ENCODE measurements at places on chromosomes 6 and 20.

DNA sequence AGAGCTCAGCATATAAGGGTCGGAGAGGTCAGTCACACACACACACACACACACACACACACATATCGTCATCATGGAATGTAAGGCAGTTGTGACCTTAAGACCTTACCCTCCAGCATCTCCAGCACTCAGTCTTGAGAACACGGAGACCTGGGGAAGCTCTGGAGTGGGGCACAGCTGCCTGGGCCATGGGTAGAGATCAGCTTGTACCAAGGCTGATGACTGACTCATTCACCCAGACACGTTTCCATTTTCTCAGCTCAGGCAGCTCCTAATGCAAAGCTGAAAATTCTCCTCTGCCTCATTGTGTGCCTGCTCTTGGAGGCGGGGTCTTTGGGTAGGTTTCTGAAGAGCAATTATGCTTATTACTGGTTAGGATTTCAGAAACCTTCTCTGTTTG lies 38.3 kb upstream of the PDYN start:
- DNase-seq = no peak

GRCh38 chr6:56537223-56537770 lies 105.4 kb downstream of the DST start:
- DNase-seq = no peak

DNA sequence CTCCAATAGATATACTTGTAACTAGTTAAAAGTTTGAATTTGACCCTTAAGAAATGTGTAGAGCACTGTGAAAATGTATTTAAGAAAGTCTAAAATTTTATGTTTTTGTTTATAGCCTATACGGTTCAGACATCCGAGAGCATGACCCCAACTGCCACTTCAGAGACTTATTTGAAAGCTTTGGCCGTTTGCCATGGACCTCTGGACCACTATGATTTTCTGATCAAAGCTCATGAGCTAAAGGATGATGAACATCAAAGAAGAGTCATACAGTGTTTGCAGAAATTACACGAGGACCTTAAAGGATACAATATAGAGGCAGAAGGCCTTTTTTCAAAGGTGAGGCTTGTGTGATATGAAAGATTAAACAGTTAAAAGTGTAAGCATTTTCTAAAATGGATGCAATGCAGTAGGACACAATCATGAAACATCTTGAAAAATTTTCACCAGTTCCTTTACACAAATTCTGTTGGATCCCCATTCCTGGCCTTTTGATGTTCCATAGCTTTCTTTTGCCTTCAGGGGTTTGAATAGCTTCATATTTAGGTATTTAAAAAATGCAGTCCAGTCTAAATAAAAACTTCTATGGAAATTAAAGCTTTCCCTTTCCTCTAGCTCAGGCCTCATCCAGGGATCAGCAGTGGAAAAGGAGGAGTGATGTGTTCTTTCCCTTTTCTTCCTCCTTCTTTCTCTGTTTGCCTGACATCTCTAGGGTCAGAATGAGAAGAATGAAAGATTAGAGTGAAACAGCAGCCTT lies 29.0 kb downstream of the AFG1L start:
- DNase-seq = no peak

- no peak for DNase-seq
Observed at GRCh38 chr6:148934539-148934938, 187.7 kb downstream of the UST start.

- DNase-seq = no peak
Observed at GRCh38 chr20:35648836-35649235, 15.9 kb downstream of the CPNE1 start.

- no peak for DNase-seq
Observed at GRCh38 chr20:11108102-11108810, 434.5 kb upstream of the JAG1 start.

DNA sequence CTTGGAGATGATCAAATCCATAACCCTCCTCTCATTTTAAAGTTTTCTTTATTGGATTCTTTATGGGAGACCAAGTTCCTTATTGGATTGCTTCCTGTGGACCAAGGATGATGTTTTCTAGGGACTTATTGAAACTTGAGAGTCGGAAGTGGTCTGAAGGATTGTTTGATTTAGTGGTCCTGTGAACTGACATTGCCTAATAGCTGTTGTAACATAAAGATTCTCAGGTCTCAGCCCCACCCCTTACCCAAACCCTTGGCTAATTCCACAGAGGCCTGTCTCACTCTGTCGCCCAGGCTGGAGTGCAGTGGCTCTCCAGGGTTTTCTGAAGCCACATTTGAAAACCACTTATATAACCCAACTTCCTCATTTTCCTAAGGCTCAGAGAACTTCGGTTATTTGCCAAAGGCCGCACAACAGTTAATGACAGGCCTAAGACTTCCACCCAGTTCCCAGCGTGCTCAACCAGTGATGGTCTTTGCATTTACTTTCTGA lies 77.0 kb downstream of the ATXN1 start:
- peak; percentile 32 for DNase-seq

DNA sequence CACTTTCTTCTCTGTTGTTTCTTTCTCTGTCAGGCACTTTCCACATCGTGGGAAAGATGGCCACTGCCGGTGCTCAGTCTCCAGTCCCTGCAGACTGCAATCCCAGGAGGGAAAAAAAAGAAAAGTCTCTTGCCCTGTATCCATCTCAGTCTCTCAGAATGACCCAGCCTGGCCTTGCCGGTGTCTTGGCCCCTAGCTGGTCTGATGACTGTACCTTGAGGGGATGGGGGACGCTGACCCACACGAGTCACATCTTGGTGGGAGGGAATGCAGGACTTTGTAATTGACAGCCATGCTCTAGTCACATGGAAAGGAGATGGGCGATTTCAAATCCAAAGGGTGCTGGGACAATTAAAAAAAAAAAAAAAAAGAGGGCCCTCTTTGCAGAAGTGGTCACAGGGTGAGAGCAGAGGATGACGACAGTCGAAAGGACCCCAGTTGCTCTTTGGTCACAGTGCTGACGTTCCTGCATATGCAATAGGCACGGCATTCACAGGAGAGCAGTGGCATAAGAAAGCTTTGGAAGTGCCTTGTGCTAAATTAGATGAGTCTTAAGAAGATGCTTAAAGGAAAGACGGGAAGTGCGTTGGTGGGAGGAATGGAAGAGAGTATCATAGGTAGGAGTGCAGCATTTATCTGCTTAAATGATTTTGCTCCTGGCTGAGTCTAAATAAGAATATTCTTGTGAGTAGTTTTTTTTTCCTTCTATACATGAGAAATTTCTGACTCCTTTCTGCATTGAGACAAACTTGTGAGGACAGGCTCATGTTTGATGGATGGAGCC lies 63.9 kb upstream of the AKAP12 start:
- DNase-seq = no peak

DNA sequence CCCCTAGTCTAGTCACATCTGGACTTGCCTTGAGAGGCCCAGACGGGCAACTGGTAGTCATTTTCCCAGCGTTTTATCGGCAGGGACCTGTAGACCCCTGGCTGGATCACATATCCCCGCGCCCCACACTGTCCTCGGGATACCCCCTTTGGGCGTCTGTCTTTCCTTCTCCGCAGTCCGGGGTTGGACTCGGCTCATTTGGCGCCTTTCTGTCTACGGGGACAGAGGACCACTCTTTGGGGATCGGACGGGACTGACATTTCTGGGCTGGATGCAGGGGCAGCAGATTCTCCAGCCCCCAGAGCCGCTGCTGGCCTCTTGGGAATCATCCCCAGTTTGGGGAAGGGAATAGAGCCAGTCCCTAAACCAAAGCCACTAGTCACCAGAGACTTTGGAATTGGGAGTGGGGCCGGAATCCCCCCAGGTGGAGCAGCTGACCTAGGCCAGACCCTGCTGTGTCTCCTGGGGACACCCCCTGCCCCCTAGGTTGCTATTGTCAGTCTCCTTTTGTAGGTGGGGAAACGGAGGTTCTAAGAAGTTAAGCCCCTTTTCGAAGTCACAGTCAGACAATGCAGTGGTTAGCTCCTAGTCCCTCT lies 734 bp downstream of the FAM110A start:
- DNase-seq = no peak

DNA sequence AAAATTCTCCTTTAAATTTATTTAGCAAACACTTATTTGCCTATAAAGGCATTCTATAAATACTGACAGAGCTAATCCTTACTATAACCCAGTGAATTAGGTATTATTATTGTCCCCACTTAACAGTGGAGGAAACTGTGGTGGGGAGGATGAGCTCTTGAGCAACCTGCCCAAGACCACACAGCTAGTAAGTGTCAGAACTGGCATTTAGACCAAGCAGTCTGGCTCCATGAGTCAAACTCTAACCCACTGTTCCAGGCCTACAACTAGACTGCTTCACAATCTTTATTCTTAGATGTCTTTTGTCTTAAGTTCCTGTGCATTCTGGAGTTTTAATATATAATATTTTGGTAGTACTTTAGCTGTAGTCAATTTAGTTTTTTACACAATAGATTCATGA lies 530.8 kb downstream of the BCKDHB start:
- no peak for DNase-seq

- no peak for DNase-seq
Observed at GRCh38 chr6:12578097-12578496, 138.5 kb upstream of the PHACTR1 start.

GRCh38 chr20:64082126-64082731 lies 2.0 kb downstream of the LKAAEAR1 start:
- no peak for DNase-seq

DNA sequence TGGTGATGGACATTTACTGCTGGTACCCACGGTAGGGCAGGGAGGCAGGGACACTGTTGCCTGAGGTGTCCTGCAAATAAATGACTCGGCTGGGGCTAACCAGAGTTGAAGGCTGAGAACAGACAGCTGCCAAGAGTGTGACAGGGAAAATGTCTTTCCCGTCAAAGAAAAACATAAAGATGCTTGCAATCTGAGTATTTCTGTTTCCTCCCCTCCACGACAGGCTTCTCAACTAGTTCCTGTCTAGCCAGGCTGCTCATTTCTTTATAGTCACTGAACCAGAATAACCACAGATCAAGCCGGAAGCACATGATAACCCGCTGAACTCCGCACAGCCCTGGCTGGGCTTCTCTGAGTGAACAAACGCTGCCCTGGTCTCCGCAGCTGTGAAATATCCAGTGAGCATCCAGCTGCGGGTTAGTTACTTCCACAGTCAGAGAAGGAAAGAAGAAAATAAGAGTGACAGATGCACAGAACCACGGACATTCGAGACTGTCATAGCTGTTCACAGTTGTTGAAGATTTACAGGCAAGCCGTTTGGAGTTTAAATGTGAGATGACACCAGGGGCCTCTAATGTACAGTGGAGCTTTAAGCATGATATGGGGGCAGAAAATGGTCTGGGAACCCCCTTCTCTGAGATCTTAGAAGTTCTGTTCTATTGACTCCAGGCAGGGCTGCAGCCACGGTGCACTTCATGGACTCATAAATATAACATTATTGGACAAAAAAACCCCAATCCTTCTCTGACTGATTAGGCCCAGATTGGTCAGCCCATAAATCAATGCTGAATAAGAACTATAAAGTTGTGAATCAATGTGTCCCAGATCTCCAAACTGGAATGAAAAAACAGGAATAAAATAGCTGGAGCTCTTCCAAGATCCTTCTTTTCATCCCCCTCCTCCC lies 299.9 kb upstream of the SUPT3H start:
- DNase-seq = peak; percentile 56

DNA sequence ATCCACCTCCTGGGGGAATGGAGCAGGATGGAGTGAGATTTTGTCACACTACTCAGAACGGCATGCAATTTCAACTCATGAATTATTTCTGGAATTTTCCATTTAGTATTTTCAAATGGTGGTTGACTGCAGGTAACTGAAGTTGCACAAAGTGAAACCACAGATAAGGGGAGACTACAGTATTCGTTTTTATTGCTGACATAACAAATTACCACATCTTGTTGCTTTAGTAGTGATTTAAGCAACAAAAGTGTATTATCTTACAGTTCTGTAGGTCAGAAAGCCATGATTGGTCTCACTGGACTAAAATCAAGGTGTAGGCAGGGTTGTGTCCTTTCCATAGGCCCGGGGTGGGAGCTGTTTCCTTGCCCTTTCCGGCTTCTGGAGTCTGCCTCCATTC lies 133.4 kb upstream of the B3GAT2 start:
- no peak for DNase-seq

GRCh38 chr6:163708466-163708865 lies 293.9 kb downstream of the QKI start:
- DNase-seq = no peak

- DNase-seq = no peak
Observed at GRCh38 chr20:19363476-19363875, 151.0 kb downstream of the SLC24A3 start.

DNA sequence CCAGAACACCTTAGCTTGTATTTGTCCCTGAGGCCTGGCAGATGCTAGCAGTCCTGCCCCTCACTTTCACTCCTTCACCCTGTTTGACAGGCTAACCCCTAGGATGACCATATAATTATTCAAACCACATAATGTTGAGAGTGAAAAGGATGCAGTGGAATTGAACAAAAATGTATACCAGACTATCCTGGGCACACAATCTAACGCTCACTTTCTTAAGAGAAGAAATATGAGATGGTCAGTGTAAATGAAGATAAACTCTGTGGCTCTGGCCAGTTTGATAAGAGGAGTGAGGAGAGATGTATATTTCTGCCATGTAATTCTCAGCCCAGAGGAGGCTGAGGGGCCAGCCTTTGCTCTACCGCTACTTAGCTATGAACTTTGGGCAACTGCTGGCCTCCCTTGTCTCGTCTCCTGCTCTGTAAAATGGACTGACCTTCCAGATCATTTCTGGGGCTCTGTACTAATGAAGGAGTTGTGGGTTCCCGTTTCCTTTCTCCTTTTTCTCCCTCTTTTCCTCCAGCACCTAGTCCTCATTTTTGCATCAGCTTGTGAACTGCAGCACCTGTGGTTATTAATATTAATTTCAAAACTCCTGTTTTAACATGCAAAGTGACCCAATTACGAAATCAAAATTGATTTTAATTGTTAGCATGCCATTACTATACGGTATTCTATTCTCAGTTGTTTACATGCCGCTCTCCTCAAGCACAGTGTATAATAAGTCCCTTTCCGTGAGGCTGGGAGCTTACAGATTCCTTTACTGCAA lies 92.5 kb upstream of the IYD start:
- no peak for DNase-seq

GRCh38 chr20:38355161-38356012 lies 9.1 kb downstream of the LBP start:
- DNase-seq = no peak

DNA sequence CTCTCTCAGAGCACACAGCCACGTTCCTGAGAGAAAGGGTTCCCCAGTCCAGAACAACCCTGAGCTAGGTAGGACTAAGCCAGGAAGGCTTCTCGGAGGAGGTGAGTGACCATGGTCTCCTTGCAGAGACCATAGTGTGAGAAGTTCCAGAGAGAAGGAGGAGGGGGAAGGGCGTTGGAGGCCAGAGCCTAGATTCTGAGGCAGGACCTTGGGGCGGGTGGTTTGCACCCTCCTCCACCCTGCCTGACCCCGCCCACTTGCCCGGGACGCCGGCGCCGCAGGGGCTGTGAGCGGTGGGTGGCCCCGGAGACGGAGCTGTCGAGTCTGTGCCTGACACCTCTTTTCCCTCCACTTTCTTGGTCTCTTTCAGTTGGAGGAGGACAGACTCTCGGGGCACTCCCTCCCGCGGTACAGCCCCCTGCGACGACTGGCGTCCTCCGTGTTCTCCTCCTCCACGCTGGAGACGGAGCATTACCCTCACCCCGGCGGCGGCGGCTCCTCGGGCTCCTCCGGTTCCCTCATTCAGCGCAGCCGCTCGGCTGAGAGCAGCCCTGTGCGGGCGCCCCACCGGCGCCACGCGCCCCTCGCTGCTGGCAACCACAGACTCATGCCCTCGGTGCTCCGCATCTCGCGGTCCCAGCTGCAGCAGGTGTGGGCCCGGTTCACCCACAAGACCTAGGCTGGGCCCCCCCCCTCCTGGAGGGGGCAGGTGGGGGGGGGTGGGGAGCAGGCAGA lies 26.2 kb downstream of the TTBK1 start:
- DNase-seq = no peak

- DNase-seq = peak; percentile 60
Observed at GRCh38 chr20:46230801-46231282, 77.5 kb downstream of the CDH22 start.

- DNase-seq = no peak
Observed at GRCh38 chr6:161091972-161092701, 100.6 kb downstream of the MAP3K4 start.
